Stimulated activated CD4-positive, alpha-beta T cell treated with anti-CD3 and anti-CD28 coated beads, Interleukin-1b, Interleukin-23, amount 100 ng/mL, for 48 hours (primary cell): ENCODE measurements at places on chromosomes 6 and 20.

DNA sequence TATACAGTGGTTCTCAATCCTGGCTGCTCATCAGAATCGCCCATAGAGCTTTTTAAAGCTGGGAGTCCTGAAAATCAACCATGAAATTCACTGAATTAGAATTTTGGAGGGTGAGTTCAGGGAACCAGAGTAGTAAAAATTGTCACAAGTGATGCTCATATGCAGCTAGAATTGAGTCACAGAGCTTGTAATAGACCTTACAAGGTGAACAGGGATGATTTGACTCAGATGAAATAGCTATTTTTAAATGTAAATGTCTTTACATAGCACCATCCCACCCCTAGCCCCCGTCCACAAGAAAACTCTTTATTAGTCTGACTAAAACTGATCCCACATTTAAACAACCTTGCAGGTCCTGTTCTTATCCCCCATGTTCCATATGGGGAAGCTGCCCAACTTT lies 531.7 kb downstream of the LMBRD1 start:
- no peak for DNase-seq

DNA sequence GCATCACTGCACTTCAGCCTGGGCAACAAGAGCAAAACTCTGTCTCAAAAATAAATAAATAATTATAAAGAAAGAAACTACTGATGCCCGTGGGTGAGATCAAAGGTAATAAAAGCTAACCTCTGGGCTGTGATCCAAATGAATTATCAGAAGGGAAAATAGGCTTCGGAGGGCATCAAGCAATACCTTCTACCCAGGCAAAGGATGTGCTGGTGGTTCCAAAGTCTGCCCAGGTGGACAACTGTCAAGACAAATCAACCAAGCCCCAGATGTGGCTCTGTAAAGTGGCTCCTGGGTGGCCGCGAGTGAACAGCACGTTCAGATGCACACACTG lies 95.6 kb downstream of the SCML4 start:
- DNase-seq: no peak

DNA sequence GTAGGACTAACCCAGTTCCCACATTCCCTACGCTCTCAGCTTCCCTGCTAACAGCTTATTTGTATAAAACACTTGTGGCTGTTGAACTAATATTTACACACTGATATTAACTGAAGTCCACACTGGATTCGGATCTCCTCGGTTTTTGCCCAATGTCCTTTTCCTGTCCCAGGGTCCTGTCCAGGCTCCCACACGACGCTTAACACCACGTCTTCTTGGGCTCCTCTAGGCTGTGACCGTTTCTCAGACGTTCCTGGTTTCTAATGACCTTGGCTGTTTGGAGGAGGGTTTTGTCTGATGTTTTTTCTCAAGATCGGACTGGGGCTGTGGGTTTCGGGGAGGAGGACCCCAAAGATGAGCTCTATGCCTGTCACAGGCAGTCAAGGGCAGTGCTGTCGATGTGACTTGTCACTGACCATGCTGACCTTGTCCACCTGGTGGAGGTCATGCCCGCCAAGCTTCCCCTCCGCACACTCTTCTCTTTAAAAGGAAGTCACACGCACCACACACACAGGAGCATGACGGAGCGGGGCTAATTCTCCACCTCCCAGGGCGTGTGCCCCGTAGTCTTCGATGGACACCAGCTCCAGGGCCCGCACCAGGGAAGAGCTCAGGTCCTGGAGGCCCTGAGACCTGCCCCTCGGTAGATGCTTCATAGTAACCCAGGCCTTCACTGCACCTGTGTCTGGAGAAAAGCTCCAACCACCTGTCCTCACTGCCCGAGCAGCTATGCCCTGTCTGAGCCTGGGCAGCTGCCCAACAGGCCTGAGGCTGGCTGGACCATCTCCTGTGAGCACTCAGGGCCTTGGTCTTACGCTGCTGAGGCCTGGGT lies 72.0 kb downstream of the TTLL2 start:
- DNase-seq: no peak

GRCh38 chr6:29552512-29553051 lies 7.0 kb downstream of the UBD start:
- no peak for DNase-seq

- DNase-seq: no peak
Measured at GRCh38 chr6:168149015-168149414, 70.0 kb upstream of the FRMD1 start.

- no peak for DNase-seq
Measured at GRCh38 chr20:42051921-42052320, 433.7 kb upstream of the CHD6 start.
